ENCODE measurements at places on chromosomes 5 and 9.

DNA sequence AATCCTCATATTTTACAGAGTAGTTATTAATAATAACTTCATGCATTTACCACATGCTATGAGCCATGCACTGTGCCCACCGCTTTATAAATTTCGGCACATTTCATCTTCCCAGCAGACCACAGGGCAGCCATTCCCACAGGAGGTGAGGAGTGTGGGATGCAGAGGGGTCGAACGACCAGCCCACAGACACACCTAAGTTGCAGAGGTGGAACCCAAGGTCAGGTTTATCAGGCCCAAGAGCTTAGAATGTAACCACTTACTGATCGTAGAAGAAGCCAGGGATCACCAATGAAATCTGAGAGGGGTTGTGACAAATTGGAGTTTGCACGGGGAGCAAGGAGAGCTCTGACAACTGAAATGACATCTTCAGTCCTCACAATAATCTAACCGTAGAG, 303.0 kb upstream of the MSX2 start:
- no peak for DNase-seq

DNA sequence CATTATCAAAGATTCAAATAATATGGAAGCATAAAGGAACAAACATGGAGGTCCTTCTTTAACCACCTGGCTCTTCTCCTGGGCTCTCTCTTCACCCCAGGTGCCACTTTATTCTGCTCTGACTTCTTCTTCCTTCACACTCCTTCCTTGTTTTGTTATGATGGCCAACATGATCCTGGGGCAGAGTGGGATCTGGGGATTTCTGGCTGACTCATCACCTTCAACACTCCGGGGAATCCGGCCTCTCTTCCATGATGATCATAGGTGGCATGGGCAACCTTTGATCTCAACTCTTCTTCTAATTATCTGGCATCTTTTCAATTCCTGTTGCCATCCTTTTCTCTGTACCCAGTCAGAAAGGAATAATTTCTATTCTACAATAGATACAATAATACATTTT, 62.1 kb upstream of the TRPC7 start:
- no peak for DNase-seq

- no peak for DNase-seq
These were observed 1.3 kb downstream of the MACIR start for GRCh38 chr5:103259705-103260355.

DNA sequence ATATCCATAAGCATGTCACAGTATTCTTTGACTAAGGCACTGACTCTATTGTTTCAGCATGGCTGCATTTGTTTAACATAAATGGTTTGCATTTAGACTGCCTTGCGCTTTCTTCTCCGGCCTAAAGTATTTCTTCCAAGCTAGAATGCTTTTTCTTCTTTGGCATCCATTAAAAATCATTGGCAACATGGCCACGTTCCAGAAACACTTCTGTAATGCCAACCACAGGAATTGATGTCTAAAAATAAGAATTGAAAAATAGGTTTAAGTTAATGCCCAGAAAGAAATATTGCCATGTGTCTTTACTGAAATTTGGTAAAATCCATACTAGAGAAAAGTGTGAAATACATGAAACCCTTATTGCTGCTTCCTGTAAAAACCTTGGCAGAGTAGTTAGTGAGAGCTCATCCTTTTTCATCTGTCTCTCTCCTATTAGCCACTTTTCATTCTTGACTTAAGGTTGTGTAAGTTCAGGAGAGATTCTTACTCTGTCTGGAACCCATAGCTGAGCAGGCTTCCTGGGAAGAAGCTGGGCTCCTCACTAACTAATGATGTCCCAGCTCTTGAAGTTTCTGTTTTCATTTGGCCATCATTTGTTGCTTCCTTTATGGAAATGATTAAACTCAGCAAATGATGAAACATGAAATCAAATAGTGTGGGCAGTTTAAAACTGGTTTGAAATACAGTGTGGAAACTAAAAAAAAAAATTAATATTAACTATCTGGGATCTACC, 58.2 kb upstream of the RPS23 start:
- no peak for DNase-seq
